MG63 (cell line): ENCODE measurements at places on chromosomes 2 and 18. TPM values are rescaled to one million over a fixed set of nuclear protein-coding genes. Genes with fewer than 3 reads are reported as not detected.

The CXCR4 gene
- total RNA-seq: not detected in 2 replicates

The MTA3 gene
- 18.8 and 36.5 TPM in 2 replicates for total RNA-seq

The SIX3 gene
- not detected in 2 replicates for total RNA-seq

The LYG2 gene
- not detected in 2 replicates for total RNA-seq

The MAL gene
- not detected in 2 replicates for total RNA-seq

The RUFY4 gene
- total RNA-seq: not detected in 2 replicates

The ATP6V1B1 gene
- total RNA-seq: not detected in 2 replicates

The CXCR1 gene
- not detected in 2 replicates for total RNA-seq

The MAPK4 gene
- not detected in 2 replicates for total RNA-seq

The CCT7 gene
- 891 and 917 TPM in 2 replicates for total RNA-seq

The MYO5B gene
- 8.8 and 31.6 TPM in 2 replicates for total RNA-seq

The C2orf80 gene
- not detected in 2 replicates for total RNA-seq

The GKN1 gene
- total RNA-seq: not detected in 2 replicates
